ENCODE measurements at places on chromosomes 1 and 21.
A peak's percentile ranks its signal among the peaks of the same experiment; 100 is the strongest.

DNA sequence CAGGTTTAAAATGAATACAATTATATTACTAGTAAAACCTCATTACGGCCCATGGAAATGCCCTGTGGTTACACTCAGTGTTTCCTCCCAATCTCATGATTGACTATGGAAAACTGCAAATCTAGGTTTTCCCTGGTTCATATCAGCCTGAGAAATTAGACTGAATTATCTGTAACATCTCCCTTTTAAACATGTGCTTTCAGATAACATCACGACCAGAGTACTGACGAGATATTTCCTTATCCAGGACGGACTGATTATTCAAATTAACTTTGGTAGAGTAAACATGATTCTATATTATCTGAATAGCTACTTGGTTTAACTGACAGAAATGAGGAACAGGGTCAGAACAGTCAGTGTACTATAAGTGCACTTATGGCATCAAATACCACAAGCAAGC, 82.3 kb downstream of the RGS7 start:
- no peak for DNase-seq

DNA sequence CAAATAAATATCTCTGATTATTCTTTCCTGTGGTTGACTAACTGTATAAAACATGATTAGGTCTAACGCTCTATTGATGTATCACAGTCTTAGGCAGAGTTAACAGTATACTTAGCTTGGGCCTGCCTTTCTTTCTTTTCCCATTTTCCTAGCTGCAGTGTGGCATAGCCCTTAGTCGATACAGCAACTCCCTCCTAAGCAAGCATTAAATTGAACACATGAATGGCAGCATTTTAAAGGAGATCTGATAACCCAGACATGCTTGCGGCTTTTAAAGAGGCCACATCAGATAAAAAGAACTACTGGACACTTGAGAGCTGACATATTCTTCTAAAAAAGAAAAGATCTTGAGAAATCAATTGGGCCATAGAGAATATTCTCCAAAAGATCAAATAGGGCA, 312.0 kb upstream of the TMPRSS15 start:
- no peak for DNase-seq

DNA sequence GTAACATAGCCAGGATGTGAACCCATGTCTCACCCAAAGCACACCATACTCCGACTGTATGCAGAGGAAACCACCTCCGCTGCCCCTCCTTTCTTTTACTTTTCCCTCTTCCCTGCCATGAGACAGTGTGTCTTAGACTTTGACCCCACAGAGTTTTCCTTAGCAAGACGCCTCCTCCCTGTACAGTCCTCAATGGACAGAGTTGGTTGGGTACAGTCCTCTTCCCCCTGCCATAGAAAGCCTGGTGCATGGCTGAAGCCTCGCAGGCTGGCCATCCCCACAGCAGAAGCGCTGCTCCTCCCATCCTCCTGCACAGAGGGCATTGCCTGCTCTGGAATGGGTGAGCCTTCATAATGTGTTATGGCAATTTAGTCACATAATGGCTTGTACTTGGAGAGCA, 127.9 kb downstream of the PLPP3 start:
- DNase-seq, result no peak

DNA sequence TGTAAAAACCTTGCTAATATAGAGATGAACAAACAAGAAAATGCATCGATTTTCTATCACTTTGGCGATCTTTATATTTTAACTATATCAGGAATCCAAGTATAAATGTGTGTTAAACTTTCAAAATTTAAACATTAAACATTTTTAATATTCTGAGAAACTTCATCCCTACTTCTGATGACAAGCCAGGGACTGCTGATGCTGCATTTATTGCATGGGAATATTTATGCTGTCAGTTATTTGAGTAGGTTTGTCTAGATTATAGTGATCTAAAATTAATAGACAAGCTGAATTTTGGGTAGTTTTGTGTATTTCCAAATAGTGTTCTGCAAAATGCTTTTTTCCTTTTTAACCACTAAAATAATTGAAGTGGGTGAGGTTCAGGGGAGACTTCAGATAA, 175.3 kb downstream of the LEPR start:
- no peak for DNase-seq

DNA sequence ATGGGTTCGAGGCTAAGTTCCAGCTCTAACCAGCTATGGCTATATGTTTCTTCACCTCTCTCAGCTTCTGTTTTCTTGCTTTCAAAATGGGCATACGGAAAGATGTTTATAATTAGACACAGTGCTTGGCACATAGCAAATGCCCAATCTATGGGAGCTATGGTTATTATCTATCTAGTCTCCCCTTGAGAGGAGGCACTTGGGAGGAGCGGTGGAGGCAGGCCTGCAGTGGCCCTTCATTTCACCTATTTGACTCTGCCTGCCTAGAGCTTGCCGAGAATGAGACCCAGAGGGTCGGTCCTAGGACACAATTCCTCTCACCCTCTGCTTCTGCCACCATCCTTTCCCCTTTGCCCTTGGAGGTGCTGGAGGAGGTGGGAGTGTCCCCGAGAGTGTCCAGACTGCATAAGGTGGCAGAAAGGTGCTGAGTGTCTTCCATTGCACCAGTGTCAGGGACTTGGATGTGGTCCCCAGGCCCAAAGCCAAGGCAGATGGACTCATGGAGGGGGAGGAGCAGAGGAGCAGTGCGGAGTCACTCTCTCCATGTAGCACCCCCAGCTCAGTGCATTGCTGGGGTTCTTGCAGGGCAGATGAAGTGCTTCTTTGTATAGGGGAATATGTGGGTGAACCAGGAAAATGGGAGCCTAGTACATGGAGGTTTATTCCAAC, 9.0 kb downstream of the LGR6 start:
- DNase-seq, result no peak

DNA sequence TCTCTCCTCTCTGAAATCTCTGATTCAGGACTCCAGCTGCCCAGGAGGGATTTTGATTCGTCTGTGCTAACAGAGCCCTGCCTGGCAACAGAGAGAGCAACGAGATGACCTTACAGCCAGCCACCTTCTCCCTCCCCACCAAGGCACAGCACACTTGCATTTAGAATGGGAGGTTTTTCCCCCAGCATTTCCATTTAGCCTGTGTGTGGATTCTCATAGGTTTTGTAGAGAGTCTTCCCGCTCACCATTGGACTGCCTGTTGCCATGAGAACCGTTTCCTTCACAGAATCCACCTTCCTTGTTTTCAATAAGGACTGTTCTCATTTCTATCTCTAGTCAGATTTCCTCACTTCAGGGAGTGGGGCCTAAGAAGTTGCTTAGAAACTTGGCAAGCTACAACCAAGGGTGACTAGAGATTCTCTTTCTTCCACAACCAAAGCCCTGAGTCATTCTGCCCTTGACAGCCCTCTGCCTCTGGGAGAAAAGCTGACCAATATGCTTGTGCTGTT, 5.8 kb upstream of the IKBKE start:
- DNase-seq, result no peak

GRCh38 chr1:24553931-24554330, 2.0 kb upstream of the NCMAP start:
- no peak for DNase-seq

- no peak for DNase-seq
These were observed 25.6 kb upstream of the MOB3C start for GRCh38 chr1:46642115-46642680.

DNA sequence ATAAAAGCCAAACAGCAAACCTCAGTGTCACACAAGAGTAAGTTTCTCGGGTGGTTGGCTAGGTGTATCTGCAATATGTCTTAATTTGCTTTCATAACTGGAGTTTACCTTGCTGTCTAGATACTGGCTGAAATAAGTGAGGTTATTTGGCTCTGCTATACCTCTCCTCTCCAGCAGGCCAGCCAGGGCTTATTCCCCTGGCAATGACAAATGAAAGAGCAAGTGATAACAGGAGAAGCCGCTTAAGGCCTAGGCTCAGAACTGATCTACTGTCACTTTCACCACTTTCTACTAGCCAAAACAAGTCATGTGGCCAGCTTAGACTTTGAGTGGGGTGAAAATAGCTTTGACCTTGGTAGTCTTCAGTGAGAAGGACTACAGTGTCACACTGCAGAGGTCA, 4.8 kb upstream of the RPE65 start:
- no peak for DNase-seq

DNA sequence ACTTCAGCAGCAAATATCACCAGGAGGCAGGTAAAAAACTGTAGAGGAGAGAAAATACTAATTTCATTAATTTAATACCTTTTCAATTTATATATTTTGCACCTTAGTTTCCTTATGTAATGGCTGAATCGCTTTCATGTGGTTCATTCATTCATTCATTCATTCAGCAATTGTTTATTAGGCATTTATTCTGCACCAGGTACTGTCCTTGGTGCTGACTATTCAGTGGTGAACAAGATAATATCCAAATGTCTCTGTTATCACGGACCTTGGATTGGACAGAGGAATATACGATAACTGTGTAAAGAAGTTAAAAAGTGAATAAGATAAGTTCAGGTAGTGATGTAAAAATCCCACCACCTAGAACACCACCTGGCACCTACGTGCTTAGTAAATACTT, 28.8 kb downstream of the TSPAN2 start:
- DNase-seq, result no peak

DNA sequence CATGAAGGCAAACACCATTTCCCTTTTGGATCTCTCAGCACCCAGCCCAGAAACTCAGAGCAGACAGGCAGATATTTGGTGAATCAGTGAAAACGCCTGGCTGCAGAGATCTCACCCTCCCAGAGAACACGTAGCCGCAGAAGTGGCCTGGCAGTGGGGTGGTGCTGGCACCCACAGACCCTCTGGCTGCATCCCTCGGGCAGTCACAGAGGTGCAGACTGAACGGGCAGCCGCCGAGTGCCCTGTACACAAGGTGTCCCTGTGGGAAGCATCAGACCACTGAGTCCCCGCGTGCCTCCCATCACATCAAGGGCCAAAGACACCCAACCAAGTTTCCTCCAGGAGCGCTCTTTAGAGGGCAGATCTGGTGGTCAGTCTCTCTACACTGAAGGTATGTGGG, 12.1 kb downstream of the FAM89A start:
- DNase-seq, result no peak

- no peak for DNase-seq
These were observed 26.6 kb upstream of the MPZL1 start for GRCh38 chr1:167695147-167695546.

DNA sequence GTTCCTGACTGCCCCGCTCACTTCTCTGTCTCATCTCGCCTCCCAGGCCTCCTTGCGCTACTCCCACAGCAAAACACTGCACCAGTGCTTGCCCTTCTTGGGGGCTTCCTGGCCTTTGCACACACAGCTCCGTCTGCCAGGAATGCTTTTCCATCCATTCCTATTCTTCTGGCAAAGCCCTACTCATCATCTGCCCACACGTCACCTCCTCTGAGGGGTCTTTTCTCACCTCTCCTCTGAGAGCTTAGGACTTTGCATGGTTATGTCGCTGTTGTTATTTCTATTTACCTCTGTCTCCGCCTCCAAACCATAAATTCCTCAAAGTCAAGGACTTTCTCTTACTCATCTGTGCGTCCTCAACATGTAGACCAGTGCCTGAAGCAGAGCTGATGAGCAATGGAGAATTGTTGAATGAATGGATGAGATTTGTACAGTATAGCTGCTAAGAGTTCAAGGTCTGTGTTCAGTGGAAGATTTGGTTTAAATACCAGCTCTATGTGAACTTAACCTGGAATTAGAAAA, 26.4 kb upstream of the BTG2 start:
- no peak for DNase-seq

- DNase-seq, result no peak
These were observed 48.3 kb upstream of the LBR start for GRCh38 chr1:225476100-225476511.

DNA sequence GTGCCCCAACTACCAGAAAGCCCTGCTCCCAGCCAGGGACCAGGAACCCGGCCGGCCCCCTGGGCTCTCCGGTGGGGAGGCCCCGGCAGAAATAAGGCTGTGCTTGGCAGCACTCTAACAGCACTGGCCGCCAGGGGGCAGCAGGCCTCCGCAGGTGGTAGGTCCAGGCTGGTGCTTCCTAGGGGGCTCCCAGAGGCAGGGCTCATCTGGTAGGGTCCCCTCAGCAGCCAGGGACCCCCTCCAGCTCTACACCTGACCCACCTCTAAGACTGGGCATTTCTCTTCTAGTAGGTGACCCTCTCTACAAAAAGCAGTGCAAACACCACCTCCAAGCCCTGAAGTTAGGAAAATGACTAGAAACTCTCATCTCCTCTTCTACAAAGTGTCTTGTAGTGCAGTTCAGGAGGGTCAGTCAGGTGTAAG, 85.6 kb downstream of the STUM start:
- DNase-seq, result peak; percentile 83

DNA sequence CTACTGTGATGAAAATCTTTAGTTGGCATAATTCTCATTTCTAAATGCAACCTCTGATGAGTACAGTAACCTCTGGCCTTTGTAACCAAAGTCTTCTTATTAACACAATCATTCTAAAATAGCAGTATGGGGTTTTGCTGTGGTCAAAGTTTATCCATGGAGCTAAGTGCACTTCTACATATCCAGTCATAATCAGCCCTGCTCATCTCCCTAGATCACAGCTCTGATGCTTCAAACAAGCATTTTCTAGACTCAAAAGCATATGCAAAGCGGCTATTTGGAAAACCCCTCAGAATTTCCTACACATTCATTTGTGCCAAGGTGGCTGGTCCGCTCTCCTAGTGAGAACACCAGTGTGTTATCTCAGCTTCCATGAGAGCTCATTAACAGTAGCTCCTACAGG, 418.6 kb downstream of the MRPL39 start:
- no peak for DNase-seq

GRCh38 chr21:36461277-36461917, 18.5 kb downstream of the CLDN14 start:
- DNase-seq, result no peak

DNA sequence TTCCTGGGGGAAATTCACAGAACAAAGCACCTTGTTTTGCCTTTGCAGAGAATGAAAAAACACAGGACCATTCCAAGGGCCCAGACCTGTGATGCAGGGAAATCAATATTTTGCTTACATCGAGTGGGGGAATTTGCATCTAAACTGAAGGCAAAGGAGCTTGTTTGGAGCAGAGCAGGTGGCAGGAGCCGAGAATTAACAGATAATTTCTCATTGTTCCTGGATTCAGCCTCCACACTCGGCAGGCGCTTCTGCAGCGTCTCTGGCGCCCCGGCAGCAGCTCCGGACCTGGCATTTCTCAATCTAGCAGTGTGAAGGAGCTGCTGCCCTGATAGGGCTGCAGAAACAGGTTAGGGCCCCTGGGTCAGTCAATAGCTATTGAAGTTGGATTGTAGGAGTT, 2.0 kb upstream of the SYT6 start:
- DNase-seq, result no peak

DNA sequence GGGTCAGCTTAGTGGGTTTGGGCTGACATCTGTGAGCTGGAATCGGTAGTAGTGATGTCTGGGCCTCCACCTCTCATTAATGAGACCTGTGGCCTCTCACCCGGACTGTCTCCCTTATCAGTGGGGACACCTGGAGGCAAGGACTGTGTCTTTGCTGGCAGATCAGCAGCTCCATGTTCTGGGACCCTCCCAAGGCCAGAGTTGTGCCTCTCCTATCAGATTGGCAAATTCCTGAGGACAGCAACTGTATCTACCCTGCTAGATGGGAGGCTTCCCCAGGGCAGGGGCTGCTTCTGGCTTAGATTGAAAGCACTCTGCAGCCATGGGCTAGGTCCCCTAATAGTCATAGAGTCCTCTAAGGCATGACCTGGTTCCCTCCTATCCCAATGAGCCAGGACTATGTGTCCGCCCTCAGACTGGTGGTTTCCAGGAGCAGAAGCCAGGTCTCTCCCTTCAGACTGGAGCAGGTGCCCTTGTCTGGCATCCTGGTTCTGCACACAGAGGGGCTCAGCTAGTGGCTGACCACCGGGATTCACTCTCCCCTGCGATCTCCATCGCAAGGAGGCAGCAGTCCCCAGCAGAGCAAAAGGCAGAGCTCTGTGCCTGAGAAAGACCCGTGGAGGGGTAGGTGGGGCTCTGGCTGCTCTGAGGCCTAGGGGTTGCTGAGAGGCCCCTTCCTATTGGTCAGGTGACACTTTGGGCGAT, 5.8 kb downstream of the DRAXIN start:
- DNase-seq, result no peak
